ENCODE measurements at places on chromosomes 7 and 10.

DNA sequence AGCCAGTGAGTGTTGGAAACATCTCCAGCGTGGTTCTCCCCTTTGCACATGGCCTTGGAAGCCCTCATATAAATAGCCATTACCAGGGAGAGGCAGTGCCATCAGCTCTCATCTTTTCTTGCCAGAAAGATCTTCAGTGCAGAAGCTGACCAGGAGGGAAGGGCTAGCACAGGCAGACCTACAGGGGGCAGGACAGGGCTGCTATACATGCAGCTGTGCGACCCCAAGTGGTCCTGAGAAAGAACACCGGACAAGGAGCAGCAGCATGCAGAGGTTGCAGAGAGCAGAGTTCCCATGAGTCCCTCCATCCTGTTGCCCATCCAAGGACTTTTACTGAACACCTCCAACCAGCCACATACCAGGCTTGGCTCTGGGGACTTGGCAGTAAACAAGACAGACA is 17.1 kb downstream of the GRID1 start:
- no peak for DNase-seq

DNA sequence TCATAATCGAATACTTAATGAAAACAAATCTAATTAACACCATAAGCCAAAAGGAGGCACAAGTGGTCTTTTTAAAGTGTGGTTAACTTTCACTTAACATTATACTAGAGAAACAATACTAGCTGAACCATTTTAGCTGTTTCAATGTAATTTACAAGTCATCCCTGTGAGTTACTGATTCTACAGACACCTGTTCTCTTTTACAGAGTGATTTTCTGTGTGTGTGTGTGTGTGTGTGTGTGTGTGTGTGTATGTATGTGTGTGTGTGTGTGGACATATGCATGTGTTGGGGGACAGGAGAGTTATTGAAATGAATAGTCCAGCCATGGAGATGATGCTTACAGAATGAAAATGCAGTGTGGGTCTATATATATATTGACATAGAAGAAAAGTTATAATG is 200.2 kb downstream of the DNAJC1 start:
- DNase-seq: no peak

DNA sequence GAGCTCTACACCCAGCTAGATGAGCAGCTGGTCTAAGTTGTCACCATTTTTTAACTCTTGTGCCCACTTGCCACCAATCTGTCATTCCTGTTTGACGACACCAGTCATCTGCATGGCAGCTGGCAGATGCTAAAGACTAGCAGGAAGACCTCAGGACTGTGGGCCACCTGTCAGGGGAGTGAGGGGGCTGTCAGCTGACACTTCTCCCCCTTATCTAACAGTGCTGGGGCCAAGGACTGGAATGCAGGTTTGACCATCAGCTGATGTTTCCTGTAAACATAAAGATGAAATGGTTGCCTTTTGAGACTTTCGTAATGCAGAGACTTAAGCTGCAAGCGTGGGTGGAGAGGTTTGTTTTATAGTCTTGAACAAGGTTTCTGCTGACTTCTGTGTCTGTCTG is 93.5 kb downstream of the WNT2 start:
- no peak for DNase-seq

- DNase-seq: peak; percentile 23
Observed at GRCh38 chr10:49309691-49310411, 10.9 kb downstream of the C10orf71 start.

- no peak for DNase-seq
Observed at GRCh38 chr10:54441275-54441674, 359.8 kb downstream of the PCDH15 start.
